ENCODE measurements at places on chromosomes 7 and 10.

DNA sequence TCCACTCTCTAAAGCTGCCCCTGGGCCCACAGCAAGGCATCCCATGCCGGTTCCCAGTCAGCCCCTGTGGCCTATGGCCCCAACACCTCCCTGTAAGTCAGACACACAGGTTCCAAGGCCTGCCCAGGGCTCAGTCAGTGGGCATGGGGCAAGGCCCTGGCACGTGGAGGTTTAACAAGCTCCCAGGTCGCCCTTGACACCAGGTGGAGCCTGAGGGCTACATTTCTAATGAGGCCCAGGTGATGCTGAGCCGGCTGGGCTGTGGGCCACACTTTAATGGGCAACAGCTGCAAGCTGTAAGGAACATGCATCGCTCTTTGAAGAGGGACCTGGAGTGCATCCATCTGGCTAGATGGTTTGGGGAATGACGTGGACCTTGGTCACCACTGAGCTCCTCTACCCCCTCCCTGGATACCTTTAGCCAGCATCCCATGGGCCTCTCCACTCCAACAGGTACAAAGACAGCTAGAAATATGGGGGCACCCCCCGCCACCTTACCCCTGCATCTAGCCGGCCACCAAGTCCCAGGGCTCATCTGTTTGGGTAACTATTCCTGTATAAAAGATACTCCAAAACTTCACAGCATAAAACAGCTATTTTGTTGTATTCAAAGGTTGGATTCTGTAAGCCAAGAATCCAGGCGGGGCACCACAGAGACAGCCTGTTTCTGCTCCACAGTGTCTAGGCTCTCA, 122.5 kb downstream of the OAT start:
- DNase-seq = no peak

GRCh38 chr7:79046061-79046460, 407.4 kb downstream of the MAGI2 start:
- DNase-seq = no peak

GRCh38 chr7:119748991-119749390, 524.0 kb upstream of the KCND2 start:
- DNase-seq = no peak

DNA sequence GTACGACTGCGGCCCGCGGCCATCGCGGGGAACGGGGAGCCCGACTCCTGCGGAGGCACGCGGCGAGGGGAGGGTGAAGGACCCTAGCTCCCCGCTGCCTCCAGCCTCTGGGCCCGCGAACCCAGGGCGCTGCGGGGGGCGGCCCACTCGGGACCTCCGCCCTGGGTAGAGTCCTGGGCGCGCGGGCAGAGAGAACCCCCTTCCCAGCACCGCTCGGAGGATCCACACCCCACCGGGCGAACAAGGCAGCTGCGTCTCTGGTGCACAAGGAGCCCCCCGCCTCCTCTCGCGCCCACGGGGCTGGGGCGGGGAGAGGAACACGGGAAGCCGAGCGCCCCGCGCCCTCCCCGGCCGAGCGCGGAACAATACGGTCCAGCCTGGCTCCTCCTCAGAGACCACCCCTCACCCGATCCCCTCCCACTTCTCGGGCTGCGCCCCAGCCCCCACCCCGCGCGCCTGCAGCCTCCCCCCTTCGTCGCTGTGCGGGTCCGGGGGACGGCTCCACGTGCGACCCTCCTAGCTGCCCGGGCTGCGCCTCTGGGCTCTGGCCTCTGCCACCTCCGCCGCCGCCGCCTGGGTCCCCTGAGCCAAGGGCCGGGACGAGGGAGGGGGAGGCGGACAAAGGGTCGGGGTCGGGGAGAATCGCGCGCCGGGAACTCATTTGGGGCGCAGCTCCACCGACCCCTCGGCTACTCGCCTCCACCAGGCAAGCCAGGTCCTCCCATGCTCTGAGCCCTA, at the start of gene WDR86:
Gene WDR86 (minus strand): TSS at position 372 of the 738 bp plus-strand sequence. CDS start 449 bp downstream, outside the sequence.
- no peak for DNase-seq

- peak; percentile 9 for DNase-seq
Measured at GRCh38 chr10:28250782-28251181, 52.1 kb downstream of the MPP7 start.

- DNase-seq = no peak
Measured at GRCh38 chr10:78378192-78378591, 344.5 kb downstream of the RPS24 start.

- no peak for DNase-seq
Measured at GRCh38 chr7:148173369-148173768, 417.2 kb upstream of the C7orf33 start.

DNA sequence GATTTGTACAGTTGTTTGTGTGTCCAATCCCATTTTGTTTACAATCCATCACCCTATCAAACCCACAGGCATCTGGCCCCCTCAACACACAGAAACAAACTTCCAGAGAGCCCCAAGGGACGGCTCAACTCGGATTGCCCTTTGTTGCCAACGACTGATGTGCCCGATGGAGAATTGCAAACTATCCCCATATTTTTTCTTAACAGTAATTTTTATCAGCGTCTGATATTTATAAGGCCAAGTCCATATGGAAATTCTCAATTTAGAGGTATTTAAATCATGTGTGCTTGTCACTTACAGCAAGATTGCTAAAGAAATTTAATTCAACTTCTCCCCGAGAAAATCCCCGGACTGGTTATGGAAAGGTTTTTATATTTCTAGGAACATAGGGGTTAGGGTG, 113.9 kb upstream of the NPS start:
- DNase-seq = no peak

GRCh38 chr7:77657427-77658224, 38.6 kb upstream of the RSBN1L start:
- DNase-seq = peak; percentile 24

- DNase-seq = no peak
Measured at GRCh38 chr10:76420725-76421124, 989.3 kb downstream of the LRMDA start.

Measured in frontal cortex (tissue), 4 donors.